ENCODE measurements at places on chromosomes 12 and 14.

GRCh38 chr12:109197327-109197726 lies 80.9 kb downstream of the ACACB start:
- no peak for DNase-seq

GRCh38 chr12:113449839-113450238 lies 21.8 kb downstream of the LHX5 start:
- DNase-seq = no peak

DNA sequence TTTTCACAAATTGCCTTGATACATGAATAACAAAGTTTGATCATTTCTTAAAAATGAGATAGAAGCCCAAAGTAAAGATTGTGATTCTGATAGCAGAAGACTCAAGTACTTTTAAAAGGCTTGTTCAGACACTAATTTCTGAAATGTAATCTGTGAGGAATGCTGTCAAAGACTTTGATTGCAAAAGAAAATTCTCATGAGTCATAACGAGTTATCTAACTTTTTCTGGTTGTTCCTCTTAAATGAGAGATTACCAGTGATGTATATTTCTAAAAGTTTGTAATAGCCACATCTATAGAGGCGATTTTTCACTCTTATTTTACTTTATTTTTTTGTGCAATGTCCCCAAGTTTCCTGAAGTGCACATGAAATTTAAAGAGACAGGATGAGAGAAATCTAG lies 7.0 kb downstream of the PYGL start:
- DNase-seq = no peak

DNA sequence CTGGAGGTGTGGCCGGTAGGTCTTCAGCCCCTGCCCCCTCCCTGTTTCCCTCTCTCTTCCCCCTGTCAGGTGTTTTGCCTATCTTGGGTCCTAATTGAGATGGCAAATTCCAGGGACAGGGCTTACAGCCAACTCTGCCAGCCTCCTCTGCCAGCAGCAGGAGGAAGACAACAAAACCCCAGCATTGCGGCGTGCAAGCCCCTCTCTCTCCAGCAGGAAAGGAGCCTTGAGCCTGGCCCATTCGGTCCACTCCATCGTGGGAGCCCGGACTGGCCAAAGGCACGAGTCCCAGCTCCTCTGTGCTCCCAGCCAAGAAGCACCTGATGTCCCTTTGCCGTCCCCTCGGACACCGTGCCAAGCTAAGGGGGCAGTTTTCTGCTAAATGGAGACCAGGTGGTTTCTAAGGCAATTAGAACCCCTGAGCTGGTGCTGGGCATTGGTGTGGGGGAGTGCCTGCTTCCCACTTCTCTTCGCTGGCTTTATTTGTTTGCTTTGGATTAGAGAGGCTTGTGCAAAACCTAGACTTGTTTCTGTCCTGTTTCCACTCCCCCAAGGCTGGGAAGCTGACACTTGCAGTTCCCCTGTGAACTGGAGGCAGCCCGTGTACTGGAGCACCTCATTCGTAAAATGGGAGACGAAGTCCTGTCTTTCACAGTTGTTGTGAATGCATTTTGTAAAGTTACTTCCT lies 57.1 kb upstream of the LHX5 start:
- no peak for DNase-seq

DNA sequence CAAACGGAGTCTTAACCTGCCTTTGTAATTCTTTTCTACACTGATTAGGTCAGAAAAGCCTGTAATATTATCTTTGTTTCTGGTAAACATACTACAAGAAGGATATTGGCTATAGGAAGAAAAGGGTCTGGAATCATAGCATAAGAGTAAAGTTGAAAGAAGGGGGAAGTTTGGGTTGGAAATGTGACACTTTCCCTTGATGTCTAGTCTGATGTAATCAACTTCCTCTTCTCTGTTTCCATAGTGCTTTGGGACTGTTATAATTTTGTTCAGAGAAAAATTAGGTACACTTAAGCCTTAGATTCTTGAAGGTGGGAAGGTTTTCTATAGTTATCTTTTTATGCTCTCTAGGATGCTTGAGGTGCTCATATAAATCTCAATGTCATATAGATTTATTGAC lies 322.2 kb downstream of the AEBP2 start:
- DNase-seq = no peak
